ENCODE measurements at places on chromosomes 12 and 14. TPM values are rescaled to one million over a fixed set of nuclear protein-coding genes. Genes with fewer than 3 reads are reported as not detected.

Gene RIN3
- 20.2 TPM for total RNA-seq

- DNase-seq: peak; percentile 55
Measured at GRCh38 chr12:101839324-101840283, 8.8 kb upstream of the GNPTAB start.

DNA sequence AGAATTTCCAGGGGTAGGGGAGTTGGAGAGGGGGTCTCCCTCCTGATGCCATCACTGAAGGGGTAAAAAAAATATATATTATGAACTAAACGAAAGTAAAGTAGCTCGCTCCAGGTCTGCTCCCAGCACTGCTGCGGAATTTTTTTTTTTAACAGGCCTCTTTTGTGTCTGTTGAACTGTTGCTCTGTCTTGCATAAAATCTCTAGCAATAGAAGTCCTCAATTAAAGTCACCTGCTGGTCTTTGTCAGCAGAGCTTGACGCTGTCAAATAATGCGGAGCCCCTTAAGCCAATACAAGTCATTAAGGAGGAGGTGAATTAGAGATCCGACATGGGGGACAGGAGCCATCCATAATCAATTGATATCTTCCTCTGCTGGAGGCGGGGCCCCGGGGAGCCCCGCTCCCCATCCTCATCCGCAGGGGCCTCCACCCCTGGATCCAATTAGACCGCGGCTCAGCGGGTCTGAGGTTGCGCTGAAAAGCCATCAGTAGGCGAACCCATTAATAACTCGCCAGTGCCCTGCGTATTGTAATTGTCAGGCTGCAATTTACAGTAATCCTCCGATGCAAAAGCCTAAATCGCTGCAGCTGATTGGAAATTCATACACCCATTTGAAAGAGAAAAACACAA is 85.6 kb downstream of the DICER1 start:
- no peak for DNase-seq

DNA sequence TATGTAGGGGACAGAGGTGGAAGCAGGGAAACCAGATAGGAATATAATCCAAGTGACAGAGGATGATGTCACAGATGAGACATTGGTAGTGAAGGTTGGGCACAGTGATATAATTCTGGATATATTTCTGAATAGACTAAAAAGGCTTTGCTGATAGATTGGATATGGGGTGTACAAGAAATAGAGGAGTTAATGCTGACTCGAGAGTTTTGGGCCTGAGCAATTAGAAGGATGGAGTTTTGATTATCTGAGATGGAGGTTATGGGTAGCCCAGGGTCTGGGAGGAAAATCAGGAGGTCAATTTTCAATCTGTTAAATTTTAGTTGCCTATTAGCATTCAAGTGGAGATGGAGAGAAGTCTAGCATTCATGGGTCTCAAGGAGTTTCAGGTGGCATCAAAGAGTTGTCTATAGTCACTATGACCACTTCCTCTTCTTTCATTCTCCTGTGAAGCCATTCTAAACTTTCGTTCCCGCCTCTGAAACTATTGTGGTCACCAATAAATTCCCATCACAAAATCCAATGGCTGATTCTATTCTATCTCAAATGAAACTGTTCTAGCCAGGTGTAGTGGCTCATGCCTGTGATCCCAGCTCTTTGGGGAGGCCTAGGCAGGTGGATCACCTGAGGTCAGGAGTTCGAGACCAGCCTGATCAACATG is 10.6 kb upstream of the ANO6 start:
- DNase-seq: no peak

Gene ADAMTS20
- total RNA-seq: not detected

DNA sequence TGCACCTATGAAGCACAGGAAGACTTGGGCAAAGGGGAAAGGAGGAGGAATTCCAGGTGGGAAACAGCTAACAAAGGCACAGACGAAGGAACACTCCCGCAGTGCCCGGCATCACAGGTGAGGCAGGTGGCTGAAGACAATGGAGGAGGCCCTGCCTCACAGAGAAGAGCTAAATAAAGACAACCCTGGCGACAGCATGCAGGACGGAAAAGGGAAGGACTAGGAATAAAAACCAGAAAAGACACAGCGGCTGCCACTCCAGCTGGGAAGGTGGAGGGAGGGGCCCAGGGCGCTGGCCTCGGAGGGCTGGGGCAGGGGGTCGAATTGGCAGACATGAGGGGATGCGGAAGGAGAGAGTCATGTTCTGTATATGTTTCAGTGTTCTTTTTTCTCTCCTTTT is 43.0 kb upstream of the ANO2 start:
- no peak for DNase-seq

GRCh38 chr14:100623557-100623956 is 36.3 kb upstream of the BEGAIN start:
- DNase-seq: no peak

GRCh38 chr14:94593749-94594431 is 12.7 kb downstream of the SERPINA5 start:
- peak; percentile 92 for DNase-seq

Gene OR6C2
- not detected for total RNA-seq

- DNase-seq: no peak
Measured at GRCh38 chr12:93031028-93031427, 101.9 kb upstream of the EEA1 start.

DNA sequence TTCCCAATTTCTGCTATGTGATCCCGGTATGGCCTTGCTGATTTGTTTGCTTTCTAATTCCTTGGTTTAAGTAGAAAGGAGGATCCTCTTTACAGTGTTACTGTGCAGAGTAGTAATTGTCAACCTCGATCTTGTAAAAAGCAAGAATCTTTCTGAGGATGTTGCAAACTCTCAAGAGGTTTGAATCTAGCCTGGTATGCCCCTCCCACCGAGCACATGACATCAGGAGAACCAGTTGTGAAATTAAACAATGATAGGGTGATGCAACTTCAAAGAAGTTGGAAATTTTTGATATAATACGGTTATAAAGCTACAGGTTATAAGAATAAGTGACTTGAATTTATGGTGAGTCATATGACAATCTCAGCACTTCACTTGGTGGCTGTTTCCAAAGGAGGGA is 35.0 kb upstream of the FUT8 start:
- no peak for DNase-seq

DNA sequence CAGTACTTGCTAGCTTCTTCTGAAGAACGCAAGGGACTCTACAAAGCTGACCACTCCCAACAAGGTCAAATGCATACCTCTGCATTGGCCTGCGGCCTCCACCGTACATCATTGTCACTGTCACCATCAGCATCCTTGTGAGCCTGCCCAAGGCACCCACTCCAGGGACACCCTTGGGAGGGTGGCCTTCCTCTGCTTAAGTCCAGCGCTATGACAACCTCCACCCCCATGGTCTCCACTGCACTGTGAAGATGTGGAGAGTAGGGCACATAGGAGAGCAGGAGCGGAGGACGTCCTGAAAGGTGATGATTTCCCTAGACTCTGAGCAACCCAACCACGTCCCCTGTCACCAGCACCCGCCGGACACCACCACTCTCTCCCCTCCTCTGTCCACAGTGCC is 252.8 kb downstream of the ALG10 start:
- DNase-seq: peak; percentile 15

Gene AKAP3
- total RNA-seq: 1.6 TPM

DNA sequence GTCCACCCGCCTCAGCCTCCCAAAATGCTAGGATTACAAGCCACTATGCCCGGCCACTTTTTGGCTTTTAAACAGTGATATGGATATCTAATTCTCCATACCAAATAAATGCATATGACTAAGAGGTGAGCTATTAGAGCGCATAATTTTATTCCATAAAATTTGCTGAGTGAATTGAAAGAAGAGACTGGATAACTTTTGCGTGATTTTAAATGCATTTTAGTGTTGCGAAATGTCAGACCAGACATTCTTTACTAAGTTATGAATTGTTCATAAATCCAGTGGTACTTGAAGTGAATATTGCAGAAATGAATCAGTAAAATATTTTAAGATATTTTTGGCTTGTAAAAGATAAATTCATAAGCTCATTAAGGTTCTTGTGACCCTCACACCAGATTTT is 50.9 kb upstream of the DIP2B start:
- no peak for DNase-seq

Gene ANO4
- 0.35 TPM for total RNA-seq

DNA sequence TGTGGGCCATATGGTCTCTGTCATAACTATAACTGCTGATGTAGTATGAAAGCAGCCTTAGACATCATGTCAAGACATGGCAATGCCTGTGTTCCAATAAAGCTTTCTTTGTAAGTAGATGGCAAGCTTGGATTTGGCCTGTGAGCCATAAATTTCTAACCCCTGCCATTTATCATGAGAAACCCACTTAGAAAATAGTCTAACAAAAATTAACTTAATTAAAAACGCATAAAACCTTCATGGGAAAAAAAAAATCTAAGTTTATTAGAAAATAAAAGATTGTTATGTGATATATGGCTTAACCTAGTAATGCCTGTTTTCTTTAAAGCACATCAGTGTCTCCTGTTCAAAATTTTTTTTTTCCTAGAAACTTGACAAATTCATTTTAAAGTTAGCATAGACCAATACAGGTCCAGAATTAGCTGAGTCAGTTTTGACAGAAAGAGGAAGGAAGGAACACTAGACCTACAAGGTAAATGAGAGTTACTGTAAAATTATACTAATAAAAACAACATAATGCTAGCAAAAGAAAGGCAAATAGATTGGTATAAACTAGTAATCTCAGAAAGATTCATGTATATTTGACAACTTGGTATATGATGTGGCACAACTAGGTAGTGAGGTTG is 68.2 kb downstream of the USP15 start:
- no peak for DNase-seq

Gene EXOC5
- total RNA-seq: 21.6 TPM

DNA sequence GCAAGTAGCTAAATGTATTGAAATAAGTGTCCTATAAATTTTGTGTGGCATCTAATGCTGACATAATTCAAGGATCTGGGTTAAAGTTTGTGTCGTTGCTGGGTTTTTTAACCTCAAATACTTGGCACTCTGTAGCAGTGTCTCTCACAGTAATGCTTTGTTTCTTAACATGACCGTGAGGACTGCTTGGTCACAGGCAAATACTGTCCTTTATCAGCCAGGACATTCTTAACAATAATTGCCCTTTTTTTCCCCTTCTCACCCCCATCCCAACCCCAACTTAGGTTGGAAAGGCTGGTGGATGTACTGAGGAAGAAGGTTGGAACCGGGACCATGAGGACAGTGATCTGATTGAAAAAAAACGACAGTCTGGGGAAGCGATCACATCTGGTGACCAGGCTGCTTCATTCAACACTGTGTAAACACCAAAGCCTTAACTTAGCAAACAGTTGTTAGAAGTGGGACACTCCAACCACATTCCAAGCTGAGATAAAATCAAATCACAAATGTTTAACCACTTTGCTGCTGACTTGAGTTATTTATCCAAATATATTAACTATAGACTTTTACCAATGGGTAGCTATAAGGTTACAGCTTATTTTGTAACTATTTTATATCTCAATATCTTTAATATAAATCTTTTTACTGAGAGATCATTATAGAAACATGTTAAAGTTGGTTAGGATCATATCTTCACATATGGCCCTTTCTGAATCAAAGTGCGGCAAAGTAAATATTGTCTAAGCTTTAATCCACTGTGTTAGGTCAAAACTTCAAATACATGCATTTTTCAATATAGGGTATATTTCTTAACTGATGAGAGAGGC is 48.2 kb downstream of the FOXA1 start:
- DNase-seq: peak; percentile 50

- DNase-seq: no peak
Measured at GRCh38 chr14:53354336-53354735, 201.2 kb upstream of the DDHD1 start.

DNA sequence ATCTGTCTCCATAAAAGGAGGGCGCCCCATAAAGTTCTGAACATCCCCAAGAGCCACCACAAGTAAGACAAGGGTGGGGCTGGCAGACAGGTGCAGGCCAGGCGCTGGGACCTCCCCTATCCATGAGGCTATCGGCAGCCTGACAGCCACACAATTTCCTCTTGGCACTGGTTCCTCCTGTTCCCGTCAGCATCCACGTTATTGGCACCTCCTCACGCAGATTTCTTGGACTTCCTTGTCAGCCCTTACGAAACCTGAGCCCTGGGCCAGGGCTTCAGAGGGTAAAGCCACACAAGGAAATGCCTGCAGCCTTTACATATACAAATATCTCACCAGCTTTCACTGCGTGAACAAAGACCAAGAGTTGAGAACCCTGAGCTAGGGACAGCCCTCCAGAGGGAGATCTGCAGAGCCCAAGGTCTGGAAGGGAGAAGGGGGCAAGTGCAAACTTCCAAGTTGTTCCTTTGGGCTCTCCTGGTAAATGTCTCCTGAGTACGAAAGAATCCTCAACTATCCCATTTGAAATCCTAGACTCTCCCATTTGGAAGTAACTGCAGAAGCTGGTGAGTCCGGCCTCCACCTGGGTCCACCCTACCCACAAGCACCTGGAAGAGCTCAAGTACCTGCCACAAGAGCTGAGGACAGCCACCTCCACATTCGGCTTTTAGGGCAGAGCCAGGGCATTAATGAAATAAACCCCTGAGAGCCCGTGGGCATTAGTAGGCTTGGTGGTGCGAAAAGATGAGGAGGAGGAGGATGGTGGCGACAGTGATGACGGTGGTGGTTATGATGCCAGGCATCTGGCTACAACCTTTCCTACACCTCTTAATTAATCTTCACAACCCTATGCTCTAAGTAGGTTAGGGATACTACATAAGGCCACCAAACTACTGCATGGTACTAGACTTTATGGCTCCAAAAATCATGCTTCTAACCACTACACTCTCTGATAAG is 5.5 kb upstream of the TC2N start:
- DNase-seq: peak; percentile 56

Gene CLEC2A
- total RNA-seq: not detected

DNA sequence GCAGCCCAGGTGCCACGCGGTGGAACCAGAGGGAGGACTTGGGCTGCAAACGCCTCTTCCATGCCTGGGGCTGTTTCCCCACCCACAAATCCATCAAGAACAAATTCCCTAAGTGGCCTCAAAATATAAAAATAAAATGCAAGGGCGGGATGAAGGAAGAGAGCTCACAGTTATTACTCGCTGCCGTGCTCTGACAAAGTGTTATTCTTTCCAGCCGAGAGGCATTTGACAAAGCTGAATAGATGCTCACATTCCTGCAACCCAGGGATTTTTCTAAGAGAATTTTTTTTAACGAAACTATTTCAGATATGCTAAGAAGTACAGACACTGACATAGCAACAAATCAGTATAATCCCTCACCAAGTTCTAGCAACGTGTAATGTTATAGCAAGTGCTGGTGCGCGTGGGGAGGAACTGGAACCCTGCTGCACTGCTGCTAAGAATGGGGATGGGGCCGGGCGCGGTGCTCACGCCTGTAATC is 70.7 kb downstream of the SCARB1 start:
- no peak for DNase-seq

Gene PTGDR
- total RNA-seq: 0.15 TPM

GRCh38 chr12:130677957-130678558 is 38.0 kb downstream of the RIMBP2 start:
- no peak for DNase-seq

DNA sequence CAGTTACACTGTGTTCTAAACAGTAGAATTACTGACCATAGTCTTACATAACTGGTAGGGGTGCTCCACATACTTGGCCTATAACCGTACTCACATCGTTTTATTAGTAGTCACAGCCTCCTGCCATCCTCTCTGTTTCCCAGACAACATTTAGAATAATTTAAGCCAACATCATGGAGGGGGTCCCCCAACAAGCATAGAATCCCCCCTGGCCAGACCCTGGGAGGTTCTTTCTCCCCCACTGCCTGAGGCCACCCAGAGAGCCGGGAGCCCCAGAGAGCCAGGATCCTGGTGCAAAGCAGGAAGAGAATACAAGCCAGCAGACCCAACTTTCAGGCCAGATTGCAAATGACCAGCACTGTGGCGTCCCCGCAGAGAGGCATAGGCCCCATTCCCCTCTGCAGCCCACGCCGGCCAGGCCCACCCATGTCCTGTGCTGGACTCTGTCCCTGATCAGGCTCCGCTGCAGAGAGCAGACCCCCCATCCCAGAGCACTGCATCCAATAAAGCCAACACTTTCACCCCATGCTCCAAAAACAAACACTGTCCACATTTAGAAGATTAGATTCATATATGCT is 195.2 kb downstream of the NTF3 start:
- no peak for DNase-seq
